ENCODE measurements at places on chromosomes 7 and 10.

DNA sequence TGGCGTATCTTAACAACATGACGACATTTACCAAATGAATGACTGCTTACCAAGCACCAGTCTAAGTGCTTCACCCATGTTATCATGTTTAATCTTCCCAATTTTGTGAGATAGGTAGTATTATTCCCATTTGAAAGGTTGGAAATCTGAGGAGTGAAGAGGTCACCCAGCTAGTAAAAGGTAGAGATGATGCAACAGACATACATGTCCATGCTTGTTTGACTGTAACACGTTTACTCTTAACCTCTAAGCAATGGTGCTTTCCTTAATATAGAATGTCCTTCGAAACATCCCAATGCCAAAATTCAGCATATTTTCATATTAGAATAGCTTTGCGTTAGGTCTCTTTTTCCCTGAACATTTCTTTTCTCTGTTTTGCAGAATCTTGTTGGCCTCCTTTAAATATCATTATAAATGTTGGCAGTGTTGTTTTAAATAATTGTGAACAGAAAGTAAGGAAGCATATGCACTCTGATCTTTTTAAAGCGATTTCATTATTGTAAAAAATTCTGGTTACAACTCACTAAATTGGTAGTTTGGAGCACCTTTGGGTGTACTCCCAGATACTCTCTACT, 722.8 kb downstream of the AUTS2 start:
- no peak for DNase-seq

GRCh38 chr10:9010093-9010492, 955.6 kb downstream of the GATA3 start:
- peak; percentile 42 for DNase-seq

- no peak for DNase-seq
Observed at GRCh38 chr10:87844837-87845623, 18.3 kb downstream of the KLLN start.

DNA sequence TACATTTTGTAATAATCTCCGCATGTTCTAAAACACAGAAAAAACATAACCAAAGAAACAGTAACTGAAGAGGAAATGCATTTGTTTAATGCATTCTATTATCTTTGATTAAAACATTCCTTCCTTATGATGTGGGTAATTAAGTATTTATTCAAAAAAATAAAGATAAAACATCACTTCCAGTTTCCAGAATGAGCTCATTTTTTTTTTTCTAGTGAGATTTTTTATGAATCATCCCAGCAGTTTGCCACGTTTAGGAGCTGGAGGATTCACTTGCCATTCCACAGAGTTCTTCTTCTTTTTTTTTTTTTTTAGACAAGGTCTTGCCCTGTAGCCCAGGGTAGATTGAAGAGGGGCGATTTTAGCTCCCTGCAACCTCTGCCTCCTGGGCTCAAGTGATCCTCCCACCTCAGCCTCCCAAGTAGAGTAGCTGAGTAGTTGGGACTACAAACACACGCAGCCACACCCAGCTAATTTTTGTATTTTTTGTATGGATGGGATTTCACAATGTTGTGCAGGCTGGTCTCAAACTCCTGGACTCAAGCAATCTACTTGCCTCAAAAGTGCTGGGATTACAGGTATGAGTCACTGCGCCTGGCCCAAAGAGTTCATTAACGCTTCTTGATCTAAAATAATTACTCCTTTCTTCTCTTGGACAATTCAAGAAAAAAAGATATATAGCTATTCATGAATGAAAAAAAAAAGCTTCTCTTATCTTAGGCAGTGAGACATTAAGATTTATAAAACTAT, 177.3 kb downstream of the DKK1 start:
- no peak for DNase-seq

GRCh38 chr7:113263749-113264148, 145.4 kb upstream of the SMIM30 start:
- no peak for DNase-seq

DNA sequence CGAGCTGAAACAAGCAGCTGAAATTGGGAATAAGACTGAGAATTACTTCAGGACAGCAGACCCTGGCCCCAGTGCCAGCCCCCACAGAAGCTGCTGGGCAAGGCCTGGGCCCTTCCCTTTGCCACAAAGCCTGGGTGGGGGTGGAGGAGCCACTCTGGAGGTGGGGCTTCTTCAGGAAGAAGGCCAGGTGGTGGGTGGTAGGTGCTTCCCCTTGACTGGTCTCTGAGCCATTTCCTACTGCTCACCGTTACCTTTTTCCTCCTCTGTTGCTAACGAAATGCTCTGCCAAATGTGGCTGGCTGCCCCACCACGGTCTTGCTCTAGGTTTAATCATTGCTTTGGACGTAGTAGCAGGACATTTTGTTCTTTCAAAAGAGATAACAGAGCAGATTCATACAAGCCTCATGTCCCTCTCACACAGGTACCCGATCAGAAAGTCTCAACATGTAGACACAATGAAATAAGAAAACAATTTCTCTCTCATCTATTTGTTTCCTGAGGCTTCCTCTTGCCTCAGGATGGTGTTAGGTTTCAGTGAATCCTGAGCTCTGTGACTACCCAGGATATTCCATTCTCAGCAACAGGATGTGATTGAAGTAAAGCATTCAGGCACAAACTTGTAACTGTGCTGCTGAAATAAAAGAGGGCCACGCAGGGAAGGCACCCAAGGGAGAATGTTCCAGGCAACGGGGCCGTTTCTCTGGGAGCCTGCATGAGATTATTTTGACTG, 66.5 kb downstream of the WDR11 start:
- no peak for DNase-seq

DNA sequence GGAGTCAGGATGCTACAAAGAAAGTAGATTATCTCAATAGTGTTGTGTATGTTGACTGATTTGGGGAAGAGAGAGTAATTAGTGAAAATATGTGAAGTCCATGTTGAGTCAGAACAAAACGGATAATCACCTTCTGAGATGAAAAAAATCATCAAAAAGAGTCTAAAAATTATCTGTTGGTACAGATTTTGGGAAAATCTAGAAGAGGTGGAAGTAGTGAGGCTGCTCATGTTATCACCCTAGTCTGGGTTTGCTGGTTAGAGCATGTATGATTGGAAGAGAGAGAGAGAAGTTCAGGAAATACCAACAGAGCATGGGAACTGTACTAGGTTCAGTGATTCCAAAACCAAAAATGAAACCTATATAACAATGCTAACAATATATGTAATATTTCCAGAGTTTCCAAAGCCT, 12.3 kb downstream of the RPA3 start:
- DNase-seq: no peak

GRCh38 chr7:47518827-47519226, 63.1 kb downstream of the TNS3 start:
- DNase-seq: no peak

DNA sequence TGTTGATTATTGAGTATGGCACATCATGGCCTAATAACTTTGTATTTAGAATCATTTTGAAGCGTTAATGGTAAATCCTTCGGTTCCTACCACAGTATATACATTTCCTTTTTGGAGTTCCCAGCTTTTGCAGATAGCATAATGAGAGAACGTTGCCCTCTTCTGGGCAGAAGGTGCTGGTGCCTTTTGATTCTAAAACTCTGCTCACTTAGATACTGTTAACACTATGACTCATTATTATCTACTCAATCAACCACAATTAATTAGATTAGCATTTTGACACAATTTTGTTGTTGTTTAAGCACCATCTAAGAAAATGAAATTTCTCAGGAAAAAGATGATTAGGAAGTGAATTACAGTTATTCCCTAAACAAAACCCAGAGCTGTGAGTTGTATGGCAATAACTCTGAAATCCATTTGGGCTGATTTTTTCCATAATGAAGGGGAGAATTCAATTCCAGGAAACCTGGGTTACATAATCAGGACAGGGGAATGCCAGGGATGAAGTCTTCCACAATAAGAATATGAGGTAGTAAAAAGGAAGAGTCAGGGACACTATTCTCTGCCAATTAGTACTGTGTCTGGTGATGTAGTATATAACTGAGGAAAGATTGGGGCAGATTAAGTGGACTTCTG, 11.5 kb upstream of the DLD start:
- DNase-seq: peak; percentile 29

DNA sequence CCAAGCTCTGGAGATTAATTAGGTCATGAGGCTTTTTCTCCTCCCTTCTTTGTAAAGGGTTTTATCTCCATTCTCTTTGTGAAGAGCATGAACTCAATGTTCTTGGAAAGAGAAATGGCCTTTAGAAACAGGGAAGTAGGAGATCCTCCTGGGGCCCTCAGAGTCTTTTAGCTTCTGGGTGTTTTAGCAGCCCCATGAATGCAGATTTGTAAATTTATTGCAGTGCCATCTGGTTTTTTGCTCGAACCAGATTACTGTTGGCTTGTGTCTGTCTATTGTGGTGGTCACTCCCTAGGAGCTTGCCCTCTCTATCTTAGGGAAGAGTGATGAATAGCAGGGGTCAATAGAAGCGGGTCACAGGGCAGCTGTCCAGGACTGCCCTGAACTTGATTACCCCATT, 110.6 kb downstream of the BTRC start:
- no peak for DNase-seq

DNA sequence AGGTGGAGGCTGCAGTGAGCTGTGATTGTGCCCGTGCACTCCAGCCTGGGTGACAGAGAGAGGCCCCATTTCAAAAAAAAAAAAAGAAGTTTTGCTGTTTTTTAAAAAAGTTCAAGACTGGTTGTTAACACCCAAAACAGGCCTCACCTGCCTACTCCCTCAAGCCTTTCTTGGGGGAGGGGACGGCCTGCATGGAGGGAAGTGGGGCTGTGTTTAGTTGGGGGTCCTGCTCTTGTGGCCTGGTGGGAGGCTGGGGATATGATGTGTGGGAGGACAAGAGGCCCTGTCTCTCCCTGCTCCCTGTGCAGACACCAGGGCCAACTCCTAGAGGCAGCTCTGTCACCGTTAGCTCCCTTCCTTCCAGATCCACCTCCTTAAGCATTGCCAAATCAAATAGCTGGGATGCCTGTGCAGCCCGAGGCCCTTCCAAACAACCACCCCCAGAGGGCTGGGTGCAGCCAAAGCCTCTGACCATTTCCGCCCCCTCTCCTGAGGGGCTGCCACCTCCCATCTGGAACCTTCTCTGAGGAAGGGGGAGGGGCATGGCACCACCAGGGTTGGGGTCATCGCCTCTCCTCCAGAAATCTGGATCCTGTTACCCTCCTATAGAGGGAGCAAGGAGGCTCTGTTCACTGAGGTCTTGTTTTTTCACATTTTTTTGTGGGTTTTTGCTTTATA, 32.9 kb upstream of the ANKRD2 start:
- no peak for DNase-seq

DNA sequence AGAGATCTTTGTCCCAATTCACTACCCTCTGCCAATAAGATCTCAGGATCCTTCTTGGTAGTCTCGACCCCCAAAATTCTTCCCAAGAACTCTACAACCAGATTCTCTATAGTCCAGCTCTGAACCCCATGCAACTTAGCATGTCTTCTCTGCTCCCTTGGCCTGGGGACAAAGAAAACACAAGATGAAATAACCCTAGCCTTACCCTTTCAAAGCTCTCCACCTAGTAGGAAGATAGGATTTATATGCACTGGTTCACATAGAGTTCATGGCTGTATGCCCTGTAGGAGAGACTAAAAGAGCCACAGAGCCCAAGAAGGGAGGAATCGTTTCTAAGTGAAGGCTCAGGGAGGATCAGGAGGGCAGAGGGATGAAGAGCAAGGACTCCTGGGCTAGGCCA, 96.1 kb downstream of the PPP1R3C start:
- DNase-seq: no peak

GRCh38 chr7:137690635-137691034, 156.1 kb downstream of the DGKI start:
- DNase-seq: no peak

All from CD4-positive, alpha-beta T cell treated with Interferon alpha-2 for 1 hour (primary cell).